ENCODE measurements at places on chromosomes 7 and 10. TPM values are rescaled to one million over a fixed set of nuclear protein-coding genes. Genes with fewer than 3 reads are reported as not detected.

The SPOCK2 gene
- total RNA-seq = 7.3 TPM

The IDI2 gene
- total RNA-seq = not detected

The EPHA1 gene
- total RNA-seq = 0.45 TPM

The GOLGA7B gene
- 0.45 TPM for total RNA-seq

DNA sequence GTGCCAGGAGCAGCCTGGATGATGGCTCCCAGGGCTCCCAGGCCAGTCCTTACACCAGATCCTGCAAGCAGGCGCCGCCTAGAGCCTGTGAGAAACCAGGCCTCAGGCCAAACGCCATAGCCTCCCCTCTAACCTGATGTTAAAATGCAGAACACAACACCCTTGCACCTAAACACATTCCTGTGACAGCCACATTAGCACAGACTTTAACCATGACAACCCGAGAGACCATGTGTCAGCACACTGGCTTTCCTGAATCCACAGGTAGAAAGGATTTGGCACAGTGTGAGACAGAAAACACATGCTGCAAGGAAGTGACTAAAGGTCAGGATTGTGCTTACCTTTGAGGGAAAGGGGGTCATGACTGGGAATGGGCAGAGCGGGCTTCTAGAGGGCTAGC is 59.9 kb downstream of the SGMS1 start:
- no peak for DNase-seq

DNA sequence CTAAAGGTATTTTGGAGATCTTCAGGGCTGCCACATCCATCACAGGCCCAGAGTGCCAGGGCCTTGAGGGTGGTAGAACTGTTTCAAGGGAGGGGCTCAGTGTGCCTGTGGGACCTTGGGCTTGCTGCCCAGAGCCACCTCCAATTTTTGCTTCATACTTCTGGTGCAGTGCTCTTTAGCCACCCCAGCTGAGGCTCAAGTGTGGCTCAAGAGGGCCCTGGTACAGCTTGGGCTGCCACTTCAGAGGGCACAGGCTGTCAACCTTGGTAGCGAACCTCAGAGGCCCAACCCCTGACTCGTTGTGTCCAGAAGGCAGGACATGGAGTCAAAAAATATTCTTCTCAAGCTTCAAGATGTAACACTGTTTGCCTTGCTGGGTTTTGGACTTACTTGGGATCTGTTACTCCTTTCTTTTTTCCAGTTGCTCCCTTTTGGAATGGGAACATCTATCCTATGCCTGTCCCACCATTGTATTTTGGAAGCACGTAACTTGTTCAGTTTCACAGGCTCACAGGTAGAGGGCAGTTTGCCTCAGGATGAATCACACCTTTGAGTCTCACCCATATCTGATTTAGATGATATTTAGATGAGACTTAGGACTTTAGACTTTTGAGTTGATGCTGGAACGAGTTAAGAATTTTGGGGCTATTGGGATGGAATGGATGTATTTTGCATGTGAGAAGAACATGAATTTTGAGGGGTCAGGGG is 224.8 kb downstream of the RPS24 start:
- DNase-seq = no peak

DNA sequence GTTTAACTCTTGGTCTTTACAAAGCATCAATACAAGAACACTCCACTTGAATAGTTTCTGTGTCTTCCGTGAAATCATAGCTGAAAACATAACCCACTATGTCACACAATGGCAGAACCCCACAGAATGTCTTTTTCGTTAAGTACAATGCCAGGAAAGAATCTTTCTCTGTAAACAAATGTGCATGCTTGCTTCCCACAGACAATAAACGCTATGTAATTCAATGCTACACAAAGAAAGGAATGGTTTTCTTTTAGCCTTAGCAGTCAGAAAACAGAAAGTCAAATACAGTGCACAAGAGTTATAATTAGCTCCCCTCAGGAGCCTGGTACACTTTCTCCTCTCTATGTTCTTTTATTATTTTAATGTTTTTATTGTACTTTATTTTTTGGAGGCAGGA is 186.1 kb downstream of the SRPK2 start:
- no peak for DNase-seq

DNA sequence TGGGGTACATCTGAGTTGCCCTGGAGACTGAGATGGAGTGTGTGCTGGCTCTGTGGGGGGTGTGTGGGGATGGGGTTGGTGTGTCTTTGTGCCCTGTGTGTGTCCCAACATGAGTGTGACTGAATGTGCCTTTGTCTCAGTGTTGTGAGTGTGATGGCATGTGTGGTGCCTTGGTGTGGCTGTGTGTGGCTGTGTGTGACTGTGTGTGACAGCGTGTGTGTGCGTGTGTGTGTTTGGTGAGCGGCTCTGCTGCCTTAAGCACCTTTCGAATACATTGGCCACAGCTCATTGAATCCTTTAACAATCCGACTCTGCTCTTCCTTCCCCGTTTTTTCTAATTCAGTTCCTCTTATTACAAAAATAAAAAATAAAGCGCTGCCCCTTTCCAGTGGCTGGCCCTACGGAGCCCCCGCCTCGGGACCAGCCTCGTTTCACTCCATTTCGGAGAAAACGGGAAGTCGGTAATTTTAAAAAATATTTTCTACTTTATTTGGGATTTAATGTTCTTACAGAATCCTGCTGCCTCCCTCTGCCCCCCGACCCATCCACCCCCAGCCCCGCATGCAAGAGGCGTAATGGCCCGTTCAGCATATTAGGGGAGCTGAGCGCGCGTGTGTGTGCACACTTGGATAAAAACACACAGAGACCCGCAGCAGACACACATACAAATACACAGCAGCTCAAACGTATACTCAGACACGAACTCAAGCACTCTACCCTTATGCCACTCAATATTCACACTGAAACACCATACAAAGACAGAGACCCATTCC is 35.5 kb downstream of the HIF1AN start:
- no peak for DNase-seq

- no peak for DNase-seq
Measured at GRCh38 chr7:99840136-99840869, 12.5 kb downstream of the CYP3A43 start.

- DNase-seq = no peak
Measured at GRCh38 chr7:156027821-156028220, 215.6 kb upstream of the SHH start.

DNA sequence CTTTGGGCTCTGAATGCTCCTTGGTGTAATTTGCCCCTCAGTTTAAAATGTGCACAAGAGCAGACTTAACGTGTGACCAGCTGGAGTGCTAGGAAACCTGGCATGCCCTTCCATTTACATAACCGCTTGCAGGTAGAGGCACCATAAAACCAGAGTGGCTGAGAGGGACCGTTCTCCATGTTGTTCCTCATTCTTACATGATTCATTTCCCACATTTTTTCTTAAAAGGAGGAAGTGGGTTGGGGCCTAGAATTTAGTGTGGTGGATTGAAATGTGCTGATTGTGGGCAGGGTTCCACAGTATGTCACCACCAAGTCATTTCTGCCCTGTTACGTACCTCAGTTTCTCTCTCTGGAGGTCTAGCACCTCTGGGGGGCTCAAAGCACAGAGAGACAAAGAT is 375.8 kb upstream of the VSTM2A start:
- DNase-seq = no peak

DNA sequence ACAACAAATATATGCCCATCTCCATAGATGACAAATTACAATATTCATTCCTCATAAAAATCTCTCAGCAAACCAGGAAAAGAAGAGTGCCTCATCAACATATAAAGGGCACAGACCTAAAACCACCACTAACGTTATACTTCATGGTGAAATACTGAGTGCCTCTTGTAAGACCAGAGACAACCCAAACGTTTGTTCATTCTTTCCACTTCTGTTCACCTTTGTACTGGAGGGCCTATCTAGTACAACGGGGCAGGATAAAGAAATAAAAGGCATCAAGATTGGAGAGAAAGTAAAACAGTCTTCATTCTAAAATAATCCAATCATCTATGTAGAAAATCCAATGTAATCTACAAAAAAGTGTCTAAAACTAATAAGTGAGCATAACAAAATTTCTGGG is 79.1 kb downstream of the LARP4B start:
- DNase-seq = no peak

DNA sequence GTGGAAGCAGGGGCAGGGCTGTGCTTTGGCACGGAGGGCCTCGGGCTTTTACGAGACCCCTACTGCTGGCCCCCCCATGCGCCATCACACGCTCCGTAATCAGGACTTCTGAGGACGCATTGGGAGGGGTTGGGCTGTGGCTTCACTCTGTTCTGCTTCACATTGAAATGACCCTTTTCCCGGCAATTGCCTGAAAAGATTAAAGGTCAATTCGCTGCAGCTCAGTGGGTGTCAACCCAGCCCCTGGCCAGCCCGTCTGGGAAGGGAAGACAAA is 41.7 kb upstream of the UBE3C start:
- DNase-seq = no peak

All from aorta (tissue), 5 donors.